SW 1271 (cell line): ENCODE measurements at places on chromosomes 4 and X.

GRCh38 chr4:101439926-101440325 is 92.6 kb upstream of the PPP3CA start:
- DNase-seq: no peak

GRCh38 chr4:21685911-21686310 is 262.7 kb downstream of the KCNIP4 start:
- no peak for DNase-seq

DNA sequence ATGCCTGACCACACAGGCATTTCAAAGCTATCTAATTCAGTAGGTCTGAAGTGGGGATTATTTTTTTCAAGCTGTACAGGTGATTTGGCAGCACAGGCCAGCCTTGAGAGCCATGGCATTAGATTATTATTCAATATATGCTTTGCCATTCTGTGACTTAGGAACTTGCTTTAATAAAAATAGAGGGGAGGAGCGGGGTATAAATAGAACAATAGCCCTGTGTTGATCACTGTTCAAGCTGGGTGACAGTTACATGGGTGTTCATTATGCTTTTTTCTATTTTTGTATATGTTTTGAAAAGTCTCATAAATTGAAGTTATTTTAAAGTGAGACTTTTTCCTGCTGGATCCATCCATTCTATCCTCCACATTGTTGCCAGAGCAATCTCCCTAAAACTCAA is 20.3 kb downstream of the HUWE1 start:
- DNase-seq: no peak

DNA sequence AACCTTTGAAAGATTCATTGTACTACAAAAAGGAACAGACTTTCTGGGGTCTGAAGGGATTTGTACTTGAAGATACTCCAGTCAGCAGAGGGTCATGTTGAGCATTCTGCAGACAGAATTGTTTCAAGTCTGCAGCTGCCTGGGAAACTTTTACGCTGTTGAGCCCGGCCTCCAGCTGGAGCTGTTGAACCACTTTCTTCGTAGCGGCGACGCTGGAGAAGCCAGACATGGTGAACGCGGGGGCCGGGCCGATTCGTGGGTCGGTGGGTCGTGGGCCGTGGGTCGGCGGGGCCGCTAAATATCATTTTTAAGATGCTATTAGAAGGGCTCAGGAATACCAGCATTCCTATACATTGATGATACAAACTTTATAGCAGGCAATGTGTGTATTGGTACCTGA is 12.0 kb upstream of the RTL9 start:
- DNase-seq: no peak

- no peak for DNase-seq
These were observed 3.8 kb downstream of the CHST7 start for GRCh38 chrX:46577221-46578005.

DNA sequence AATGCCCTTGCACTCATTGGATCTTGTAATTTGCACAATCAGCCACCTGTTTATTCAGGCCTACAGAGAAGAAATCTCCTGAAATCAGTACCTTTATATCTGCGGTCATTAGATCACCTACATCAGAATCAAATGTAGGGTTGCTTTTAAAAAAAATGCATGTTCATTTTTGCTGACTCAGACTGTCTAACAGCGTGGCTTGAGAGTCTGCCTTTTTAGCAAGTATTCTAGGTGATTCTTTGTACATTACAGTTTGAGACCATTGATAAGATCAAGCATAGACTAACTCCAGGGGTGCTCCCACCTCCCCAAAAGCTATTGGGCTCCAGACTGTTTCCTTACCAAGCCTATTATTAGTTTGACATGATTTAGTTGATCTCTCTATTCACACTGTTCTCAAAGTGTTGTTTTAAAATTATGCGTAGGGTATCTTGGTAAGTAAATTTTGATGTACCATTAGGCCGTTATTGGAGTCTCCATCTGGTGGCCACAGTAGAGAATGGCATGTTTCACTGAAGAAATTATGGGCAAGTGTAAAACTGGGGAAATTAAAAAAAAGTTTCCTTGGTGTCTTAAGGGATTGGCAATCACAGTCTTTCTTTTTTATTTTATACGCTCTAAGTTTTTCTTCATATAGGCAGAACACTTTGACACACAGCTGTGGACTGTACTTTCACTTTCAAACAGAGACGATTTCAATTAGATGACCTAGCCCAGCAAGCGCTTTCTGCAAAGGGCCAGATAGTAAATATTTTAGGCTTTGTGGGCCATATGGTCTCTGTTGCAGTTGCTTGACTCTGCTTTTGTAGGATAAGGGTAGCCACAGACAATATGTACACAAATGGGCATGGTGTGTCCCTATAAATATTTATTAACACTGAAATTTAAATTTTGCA is 33.7 kb upstream of the MSL3 start:
- no peak for DNase-seq

DNA sequence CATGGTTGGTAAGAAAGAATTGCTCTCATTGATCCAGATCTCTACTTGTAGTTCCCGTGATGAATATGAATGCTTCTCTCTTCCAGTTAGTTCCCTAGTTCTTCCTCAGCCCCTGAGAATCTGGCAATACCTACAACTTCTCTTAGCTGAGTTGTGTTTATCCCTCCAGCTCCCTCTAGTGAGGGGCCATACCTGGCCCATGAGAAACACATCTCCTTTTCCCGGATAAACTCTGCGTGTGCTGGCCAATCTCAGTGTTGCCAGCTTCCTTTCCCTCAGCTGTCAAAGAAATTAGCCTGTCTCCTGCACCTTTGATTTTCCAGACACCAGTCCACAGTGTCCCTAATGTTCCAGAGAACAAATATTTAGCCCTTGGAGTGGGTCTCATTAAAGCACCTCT is 5.7 kb downstream of the CBLL2 start:
- no peak for DNase-seq

DNA sequence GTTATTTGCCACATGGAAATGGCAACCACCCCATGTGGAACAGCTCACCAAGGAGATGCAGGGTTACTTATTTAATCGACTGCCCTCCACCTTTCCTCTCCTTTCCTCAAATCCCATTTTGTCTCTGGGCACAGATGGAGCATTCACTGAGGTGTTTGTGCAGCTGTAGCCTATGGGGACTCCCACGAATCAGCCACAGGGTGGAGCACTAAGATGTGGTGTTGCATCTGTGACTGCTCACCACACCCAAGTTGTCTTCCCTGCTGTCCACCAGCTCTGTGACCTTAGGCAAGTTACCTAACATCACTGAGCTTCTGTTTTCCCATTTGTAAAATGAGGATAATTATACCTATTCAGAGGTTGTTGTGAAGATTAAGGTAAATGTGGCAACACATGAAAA is 252.4 kb upstream of the CPEB2 start:
- DNase-seq: no peak

- peak; percentile 65 for DNase-seq
These were observed 32.6 kb downstream of the ABHD18 start for GRCh38 chr4:127997534-127998388.

DNA sequence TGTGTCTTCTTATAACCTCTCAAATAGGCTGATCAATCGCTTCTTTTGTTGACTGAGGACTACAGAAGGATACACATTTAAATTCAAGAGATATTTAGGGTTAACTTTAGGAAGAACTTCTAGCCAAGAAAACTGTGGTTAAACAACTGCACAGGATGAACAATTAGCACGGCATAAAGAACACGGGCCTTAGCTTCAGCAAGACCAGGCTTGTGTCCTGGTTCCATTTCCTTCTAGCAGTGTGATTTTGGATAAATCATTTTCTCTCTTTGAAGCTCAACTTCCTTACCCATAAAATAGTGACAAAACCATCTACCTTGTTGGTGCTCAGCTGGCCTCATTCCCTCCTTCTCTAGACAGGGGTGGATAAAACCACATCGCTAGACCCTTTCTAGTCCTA is 117.6 kb downstream of the TSPAN5 start:
- no peak for DNase-seq

- no peak for DNase-seq
These were observed 448.9 kb upstream of the AMOT start for GRCh38 chrX:113289503-113289902.

GRCh38 chr4:32661229-32661628 is 1941.1 kb downstream of the PCDH7 start:
- no peak for DNase-seq

DNA sequence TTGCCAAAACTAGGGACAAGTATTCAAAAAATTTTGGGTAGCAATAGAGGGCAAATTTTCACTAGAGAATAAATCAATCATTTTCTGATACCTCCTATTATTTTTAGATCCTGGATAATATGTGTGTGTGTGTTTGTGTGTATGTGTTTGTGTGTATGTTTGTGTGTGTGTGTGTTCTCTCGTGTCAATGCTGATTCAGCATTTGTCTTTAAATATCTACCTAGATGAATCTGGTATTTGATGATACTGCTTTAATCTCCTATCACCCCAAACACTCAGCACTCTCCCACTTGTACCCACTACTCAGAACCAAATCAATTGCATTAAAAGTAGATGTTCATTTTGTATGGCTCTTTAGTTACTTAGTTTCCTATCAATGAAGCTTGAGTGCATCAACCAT is 101.3 kb upstream of the NPFFR2 start:
- DNase-seq: no peak

DNA sequence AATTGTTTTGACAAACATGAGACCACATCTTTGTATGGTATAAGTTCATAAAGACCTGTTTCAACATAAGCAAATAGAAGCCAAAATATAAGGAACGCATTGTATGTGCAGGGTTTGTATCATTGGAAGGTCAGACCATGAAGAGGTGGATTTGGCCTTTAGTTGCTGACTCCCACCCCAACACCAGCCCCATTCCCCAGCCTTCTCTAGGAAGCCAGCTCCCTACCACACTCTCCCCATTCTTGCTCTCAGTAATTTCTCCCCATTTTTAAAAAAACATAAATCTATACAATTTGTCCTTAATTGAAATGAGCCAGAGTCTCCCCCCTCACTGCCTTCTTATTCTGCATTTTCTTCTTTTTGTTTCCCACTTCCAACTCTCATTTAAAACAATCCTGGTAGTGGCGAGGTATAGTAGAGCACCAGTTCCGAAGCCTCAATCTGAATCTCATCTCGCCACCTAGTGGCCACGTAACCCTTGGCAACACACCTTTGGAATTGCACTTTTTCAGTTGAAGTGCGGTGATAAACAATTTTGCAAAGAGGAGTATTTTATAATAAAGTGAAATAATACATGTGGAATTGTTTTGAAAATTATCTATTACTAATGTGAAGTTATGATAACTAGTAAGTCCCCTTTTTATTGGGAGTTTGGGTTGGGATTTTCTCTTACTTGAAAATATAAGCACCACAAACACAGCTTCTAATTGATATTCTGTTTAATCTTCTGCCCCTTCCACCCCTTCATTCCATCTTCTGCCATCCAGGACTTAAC is 126.6 kb downstream of the ASB9 start:
- DNase-seq: no peak

DNA sequence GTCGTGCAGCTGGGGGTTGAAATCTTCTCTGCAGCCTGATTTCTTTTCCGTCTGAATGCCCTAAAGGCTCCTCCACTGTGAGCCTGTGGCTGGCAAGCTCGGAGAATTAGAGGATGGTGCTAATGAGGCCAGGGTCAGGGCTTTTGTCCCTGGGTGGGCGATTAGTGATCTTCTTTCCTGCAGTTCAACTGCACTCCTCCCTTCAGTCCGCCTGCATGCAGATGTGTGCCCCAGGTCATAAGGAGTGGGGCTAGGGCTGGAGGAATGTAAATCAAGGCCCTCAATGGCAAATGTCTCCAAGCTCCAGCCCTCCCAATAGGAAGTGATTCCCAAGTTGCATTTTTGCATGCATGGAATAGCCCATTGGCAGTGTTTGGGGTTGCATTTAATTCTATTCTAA is 405.0 kb downstream of the AFF2 start:
- DNase-seq: no peak

DNA sequence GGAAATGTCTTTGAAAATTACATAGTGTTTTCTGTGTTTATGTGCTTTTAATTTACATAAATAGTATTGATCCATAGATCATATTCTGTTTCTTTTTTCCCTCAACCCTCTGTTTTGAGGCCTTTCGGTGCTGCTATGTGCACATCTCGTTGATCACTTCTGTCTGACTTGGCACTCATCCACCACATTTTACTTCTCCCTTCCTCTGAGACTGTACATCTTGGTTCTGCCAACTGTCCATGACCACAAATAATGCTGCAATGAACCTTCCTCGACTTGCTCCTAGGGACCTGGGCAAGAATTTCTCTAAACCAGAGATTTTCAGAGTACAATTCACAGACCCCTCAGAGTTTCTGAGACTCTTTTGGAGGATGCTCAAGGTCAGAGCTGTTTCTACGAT is 74.4 kb downstream of the RTL5 start:
- DNase-seq: no peak

GRCh38 chr4:8403173-8403753 is 37.3 kb downstream of the ACOX3 start:
- no peak for DNase-seq

DNA sequence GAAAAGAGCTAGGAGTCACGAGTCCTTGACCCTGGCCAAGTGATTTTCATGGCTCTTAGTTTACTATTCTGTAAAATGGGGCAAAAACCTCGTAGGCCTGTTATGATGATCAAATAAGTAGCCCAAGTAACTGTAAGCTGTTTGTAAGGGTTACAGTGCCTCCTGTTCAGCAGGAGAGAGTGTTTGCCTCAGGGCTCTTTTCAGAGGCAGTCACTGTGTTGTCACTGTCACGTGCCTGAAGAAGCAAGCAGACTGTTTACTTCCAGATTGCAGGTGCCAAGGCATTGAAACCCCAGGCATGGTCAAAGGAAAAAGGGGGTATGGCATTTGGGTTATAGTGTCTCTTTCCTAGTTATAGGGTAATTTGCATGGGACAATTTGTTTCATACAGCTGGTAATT is 4.5 kb downstream of the RAB39B start:
- DNase-seq: no peak

GRCh38 chr4:76673362-76673761 is 224.6 kb downstream of the SOWAHB start:
- no peak for DNase-seq

DNA sequence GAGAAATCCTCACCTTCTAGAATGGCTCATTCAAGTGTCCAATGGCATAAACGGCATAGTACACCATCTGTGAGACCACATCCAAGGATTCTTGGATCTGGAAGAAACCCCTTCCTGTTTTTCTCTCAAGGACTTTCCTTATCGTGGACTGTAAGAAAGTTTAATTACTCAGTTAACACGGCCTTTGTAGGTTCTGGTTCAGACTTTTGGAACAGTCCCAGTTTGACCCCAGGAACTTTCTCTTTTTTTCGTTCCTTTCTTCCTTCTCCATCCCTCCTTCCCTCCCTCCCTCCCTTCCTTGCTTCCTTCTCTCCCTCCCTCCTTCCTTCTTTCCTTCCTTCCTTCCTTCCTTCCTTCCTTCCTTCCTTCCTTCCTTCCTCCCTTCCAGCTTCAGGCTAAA is 343.5 kb upstream of the SMIM31 start:
- no peak for DNase-seq

DNA sequence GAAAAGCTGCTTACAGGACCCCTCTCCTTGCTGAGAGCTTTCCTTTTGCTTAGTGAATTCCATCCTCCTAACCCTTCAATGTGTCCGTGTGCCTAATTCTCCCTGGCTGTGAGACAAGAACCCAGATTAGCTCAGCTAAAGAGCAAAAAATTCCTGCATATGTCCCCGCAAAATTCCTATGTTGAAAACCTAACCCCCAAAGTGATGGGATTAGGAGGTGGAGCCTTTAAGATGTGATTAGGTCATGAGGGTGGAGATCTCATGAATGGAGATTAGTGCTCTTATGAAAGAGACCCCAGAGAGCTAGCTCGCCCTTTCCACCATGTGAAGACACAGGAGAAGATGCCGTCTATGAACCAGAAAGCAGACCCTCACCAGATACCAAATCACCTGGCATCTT is 503.0 kb upstream of the DIAPH2 start:
- no peak for DNase-seq

GRCh38 chr4:83316459-83317165 is 18.0 kb downstream of the HPSE start:
- DNase-seq: no peak
